ENCODE measurements at places on chromosomes 3 and 15.

GRCh38 chr3:138673641-138674530 is 65.3 kb downstream of the FAIM start:
- no peak for DNase-seq

DNA sequence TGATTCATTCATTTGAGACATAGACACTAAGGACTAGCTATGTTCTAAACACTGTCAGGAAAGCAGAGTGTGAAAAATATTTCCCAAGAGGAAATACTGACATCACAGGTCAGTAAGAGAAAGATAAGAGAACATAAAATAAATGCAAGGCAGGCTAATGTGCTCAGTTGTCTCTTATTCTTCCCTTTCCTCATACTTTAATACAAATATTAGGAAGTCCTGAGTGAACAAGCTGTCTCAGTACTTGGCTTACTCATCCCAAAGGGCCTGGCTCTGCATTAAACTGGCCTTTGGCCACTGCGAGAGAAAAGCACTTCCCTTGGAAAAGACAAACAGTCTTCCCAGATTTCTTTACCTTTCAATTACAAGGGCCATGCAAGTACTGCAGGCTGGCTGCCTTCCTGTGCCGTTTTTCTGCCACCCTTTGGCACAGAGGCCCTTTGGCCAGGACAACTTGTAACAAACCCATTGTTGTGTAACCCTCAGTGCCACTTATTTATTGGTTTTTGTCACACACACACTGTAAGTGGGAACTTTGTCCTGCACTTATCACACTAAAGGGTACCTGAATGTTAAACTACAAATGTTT is 31.7 kb downstream of the EDC3 start:
- no peak for DNase-seq

DNA sequence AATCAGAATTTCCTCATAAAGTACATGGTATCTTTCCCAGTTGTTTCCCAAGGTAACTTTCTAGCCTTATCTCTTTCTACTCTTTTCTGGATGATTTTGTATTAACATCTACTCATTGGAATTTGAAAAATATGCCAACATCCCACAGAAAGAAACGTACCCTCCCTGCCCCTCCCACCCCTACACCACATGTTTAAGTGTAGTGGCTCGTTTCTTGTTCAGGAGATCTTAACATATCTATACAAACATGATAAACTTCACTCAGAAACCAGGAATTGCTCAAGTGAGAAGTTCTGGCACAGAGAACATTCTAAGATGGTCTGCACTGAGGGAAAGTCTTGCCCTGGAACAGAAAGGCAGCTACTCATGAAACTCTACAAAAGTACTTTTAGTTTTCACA is 404.7 kb downstream of the SOX2 start:
- DNase-seq: no peak

DNA sequence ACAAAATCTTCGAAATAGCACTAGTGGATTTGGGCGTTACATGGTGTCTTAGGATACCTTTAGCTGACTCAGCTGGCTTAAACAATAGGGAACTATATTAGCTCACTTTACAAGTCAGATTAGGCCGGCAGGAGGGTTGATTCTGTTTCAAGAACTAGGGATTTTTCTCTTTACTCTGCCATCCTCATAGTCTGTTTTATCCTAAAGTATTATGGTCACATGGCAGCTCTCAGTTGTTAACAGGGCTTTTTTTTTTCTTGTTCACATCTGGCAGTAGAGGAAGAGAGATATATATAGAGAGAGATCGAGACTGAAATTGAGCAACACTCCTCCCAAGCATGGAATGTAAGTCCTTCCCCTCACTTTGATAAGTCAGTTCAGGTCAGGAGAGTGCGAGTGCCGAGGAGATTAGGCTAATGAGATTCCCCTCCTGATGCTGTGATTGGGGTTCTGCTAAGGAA is 32.9 kb downstream of the CHP1 start:
- no peak for DNase-seq

GRCh38 chr15:94081829-94082228 is 149.5 kb upstream of the MCTP2 start:
- DNase-seq: no peak

DNA sequence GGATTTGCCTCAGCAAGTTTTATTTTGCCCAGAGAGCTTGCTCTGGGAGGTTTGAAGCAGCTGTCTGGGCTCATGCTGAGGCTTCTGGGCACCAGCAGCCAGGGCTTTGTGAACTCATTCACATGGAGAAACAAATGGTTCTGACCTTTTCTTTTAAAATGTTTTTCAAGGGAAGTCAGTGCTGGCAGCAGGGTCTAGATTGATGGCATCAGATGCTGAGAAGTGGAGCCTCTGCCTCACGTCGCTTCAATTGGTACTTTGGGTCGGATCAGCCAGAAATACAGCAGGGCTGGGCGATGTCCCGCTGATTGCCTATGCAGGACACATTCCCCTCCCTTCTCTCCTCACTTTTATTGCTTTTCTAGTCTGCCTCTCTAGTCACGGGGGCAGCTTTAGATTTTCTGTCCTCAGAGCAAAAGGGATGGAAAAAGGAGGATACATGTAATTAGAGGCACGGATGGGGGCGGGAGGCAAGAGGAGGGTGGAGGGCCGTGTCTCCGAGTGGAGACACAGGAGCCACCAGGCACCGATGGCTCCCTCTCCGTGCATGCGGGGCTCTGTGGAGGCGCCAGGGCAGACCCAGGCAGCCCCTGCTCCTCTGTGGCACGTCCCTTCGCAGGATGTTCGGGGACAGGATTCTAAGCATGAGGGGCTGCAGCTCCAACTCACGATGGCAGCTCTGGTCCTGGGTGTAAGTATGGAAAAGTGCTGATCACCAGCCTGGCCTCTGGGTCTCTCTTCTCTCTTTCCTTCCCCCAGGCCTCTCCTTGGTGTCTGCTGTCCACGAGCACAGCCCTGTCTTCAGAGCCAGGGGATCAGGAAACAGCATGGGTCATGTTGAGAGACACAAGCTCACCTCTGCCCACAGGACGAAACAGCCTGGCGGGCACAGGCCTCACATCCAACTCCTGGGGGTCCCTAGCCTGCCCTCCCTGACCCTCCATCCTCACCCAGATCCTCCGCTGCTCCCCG is 116.1 kb downstream of the FAM43A start:
- DNase-seq: no peak

- no peak for DNase-seq
Observed at GRCh38 chr3:26559227-26559626, 63.3 kb upstream of the LRRC3B start.

GRCh38 chr3:157498371-157498770 is 4.8 kb downstream of the VEPH1 start:
- no peak for DNase-seq

Data from activated naive CD4-positive, alpha-beta T cell treated with anti-CD3 and anti-CD28 coated beads, Interleukin-2, amount 50 U/mL, for 16 hours (primary cell).